ENCODE measurements at places on chromosomes 3 and 15. TPM values are rescaled to one million over a fixed set of nuclear protein-coding genes. Genes with fewer than 3 reads are reported as not detected.

GRCh38 chr15:47184908-47185801, 532.1 kb upstream of the SEMA6D start:
- DNase-seq = no peak

The SLCO3A1 gene
- total RNA-seq = 5.6 TPM

GRCh38 chr3:94985778-94986177, 922.9 kb downstream of the NSUN3 start:
- no peak for DNase-seq

GRCh38 chr15:83842281-83842680, 188.4 kb downstream of the ADAMTSL3 start:
- DNase-seq = no peak

The EFHB gene
- total RNA-seq = 0.79 TPM

- no peak for DNase-seq
Measured at GRCh38 chr3:103380391-103380790, 945.6 kb downstream of the ZPLD1 start.

DNA sequence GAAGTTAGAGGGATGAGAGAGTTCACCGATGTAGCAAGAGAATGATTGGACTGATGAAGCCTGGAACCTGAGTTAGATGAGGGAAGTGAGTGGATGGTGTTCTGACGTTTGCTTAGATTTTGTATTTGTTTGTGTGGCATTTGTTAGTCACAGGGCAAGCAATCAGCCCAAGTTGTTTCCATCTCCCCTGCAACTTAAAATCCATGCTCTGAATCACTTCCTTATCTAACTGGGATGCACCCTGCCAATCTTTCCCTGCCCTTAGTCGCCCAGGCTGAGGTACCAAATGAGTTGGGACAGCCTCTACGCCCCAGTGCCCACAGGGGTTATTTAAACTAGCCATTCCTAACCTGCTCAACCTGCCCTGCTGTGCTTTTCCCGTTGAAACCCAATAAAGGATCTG, 12.6 kb downstream of the PAQR5 start:
- no peak for DNase-seq

DNA sequence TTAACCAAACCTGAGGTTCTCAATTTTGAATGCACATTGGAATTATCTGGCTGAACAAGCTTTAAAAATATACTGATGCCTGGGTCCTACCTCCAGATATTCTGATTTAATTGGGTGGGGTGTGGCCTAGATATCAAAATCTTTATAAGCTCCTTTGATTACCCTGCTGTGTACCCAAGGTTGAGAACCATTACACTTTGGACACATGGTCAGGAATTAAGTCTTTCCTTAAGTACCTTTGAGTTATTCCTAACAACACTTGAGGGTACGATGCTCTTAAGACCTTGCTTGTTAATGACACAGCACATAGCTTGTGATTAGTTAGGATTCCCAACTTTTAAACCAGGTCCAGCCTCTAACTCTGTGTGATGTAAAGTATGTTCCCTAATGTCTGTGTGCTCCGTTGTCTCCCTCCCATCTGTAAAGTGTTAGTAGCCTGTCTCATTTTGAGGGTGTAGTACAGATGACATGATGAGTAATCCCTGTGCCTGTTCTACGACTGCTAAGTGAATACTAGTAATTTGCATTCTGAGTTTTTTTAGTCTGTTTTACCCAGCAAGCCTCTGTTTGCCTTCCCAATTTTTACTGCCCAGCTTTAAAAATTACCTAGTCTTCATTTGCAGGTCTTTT, 154.9 kb downstream of the KLHL25 start:
- no peak for DNase-seq

DNA sequence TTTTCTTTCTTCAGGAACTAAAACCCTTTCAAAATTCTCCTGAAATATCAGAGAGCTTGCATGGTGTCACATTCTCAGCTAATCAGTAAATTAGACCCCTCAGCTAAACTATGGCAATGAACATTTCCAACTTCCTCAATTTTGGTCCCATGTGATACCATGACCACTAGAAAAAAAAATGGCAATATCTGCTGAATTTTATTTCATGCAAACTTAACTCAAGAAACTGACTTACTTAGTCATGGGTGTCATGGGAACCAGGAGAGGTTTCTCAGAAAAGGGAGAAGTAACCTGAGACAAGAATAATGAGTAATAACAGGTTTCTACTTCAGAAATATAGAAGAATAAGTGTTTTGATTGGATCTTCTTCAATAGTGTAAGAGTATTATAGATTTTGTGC, 784.6 kb upstream of the ALCAM start:
- no peak for DNase-seq

DNA sequence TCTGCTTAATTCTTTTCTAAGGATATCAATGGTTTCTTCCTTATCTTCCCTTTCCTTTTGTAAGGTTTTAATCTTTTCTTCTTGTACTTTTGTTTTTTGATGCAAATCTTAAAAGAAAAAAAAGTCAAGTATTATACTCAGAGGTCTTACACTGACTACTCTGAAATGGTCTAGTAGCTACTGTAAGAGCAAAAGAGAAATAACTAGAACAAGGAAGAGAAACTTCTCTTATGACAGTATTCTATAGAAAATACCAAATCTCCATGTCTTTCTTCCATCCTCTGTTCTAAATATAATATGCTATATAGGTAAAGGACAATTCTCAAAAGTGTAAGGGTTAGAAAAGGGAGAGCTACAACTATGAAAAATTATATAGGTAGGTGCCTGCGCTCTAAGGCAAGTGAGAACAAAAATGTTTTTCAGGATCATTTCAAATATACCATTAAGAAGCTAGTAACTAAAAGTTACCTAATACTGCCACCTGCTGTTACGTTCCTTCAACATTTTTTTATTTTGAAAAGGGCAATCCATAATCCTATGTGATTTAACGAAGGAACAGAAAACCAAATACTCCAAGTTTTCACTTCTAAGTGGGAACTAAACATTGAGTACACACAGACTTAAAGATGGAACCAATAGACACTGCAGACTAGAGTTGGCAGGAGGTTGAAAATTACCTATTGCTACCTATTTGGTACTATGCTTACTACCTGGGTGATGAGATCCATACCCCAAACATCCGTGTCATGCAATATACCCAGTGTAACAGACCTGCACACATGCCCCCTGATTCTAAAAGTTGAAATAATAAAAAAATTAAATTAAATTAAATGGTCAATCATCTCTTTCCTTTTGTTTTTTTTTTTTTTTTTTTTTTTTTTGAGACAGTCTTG, 36.7 kb downstream of the CIP2A start:
- DNase-seq = no peak

DNA sequence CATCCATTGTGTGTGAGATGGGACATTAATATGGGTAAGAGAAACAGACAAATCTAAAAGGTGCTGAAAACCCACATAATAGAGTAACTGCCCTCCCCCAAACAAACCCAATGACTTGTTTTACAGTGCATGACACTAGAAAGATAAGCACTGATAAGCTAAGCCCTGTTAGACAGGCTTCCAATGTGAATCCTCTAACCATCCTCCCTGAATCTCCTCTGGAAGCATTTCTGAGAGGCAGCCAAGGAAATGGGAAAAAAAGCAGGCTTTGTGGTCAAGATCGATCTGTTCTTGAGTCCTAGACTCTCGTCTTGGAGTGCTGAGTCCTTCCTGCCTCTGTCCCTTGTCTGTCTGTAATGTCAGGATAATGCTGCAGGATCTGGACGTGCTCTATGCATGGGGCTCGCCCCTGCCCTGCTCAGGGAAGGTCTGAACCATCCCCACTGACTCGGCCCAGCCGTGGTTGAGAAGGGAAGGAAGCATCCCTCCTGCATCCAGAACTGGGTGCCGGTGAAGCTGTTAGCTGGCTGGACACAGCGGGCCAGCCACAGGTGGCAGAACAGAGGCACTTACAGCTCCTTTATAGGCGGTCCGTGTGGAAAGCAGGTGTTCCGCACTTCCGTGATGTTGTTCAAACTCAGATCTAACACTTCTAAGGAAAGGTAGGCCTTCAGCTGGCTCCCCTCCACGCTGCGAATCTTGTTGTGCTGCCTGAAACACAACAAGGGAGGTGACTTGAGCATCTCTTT, 84.1 kb downstream of the LRIG1 start:
- DNase-seq = no peak

- DNase-seq = peak; percentile 60
Measured at GRCh38 chr15:70447928-70448698, 315.2 kb downstream of the UACA start.

The IL5RA gene
- 0.28 TPM for total RNA-seq

The ANKDD1A gene
- total RNA-seq = 1.0 TPM

DNA sequence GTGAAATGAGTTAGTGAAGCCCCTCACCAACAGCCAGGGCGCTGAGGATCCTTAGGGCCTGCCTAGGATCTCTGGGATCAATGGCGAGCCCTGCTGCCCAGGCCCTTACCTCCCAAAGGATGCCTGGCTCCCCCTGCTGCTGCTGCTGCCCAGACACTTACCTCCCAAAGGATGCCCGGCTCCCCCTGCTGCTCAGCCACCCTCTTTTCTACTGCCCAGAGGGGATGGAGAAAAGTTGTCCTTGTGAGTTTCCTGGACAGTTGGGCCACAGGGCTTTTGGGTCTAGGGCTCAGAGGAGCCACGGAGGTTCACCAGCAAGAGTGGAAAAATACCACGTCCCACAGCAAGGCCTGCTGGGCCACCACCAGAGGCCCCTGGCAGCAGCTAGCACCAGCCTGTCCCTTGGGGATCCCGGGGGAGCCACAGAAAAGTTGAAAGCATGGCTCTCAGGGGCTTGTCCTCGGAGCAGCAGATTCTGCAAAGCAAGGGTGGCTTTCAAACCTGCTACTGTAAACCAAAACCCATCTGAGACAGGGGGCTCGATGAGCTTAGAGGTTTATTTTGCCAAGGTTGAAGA, 59.4 kb downstream of the SLC6A6 start:
- peak; percentile 64 for DNase-seq

All from activated CD4-positive, alpha-beta T cell treated with anti-CD3 and anti-CD28 coated beads for 36 hours (primary cell).